ENCODE measurements at places on chromosomes 13 and 19.
A peak's percentile ranks its signal among the peaks of the same experiment; 100 is the strongest.

DNA sequence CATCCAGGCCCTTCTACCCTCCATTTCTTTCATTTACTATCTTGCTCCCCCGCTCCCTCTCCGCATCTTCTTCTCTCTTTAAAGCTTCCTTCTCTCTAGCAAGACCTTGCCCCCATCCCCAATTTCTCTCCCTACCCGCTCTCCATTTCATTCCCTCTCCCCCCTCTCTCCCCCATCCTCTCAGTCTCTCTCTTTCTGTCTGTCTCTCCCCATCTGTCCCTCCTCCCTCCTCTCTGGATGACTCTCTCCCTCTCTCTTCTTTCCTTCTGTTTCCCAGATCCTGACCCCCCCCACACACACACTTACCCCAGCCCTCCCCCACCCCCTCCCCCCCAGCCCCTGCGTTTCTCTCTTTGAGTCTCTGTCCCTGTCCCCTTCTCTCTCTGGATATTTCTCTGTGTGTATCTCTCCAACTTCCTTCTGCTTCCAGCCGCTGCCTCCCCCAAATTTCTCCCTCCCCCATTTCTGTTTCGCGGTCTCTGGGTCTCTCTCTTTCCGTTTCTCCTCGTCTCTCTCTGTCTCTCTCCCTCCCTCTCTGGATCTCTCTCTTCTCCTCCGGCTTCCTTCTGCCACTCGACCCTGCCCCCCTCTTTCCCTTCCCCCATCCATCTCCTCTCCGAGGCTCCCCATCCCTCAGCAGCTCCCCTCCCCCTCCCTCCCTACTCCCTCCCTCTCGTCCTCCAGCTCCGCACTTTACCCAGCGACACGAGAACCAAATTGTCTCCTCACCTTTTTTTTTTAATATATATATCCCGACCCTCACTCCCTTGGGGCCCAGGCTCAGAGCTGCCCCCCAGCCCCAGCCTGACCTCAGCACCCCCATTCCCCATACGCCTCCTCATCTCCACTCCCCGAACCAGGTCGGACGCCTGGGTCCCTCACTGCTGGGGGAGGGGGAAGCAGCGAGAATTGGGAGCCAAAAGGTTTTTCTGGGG is 3.6 kb upstream of the CACNG8 start:
- no peak for DNase-seq

DNA sequence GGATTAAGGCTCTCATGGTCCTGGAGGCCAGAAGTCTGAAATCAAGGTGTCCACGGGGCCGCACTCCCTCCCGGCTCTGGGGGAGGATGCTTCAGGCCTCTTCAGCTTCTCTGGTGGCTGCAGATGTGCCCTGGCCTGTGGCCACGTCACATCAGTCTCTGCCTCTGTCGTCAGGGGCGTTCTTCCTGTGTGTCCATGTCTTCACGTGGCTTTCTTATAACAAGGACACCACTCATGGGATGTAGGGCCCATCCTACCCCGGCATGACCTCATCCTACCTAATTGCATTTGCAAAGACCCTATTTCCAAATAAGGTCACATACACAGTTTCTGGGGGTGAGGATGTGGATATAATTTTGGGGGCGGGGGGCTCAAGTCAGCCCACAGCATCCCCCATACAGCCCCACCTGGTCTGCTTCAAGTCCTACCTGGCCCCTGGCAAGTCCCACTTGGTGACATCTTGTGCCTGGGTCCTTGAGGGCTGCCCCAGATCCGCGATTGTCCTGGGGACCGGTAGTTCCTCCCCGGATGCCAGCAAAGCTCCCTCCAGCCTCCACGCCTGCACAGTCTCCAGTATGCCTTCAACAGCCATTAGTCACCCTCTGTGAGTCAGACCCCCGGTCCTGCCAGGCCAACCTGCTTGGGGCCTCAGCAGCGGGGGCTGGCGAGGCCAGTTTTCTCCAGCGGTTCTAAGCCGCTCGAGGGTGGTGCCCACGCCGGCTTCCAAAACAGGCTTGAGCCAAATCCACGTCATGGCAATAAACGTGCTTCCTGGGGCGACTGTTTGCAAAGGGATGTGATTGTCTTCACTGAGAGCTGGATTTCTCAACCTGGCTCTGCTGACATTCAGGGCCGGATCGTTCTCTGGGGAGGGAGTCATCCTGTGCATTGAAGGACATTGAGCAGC is 32.2 kb downstream of the MYO9B start:
- DNase-seq = no peak

- no peak for DNase-seq
Observed at GRCh38 chr13:74246487-74246886, 112.3 kb upstream of the KLF12 start.

DNA sequence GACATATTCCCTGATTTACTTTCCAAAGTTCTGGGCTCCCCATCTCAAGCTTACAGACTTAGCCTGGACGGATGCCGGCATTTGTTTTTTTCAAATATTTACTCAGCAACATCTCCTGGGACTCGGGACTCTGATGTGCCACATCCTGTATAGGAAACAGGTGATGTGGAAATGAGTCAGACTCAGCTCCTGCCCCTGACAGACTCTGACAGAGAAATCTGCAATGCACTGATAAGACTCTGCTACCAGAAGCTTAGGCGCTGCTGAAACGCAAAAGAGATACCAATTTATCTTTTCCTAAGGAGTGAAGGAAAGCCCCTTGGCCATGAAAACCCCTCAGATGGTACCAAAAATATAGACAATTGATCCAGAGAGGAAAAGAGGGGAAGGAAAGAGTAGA is 16.2 kb downstream of the LAIR2 start:
- no peak for DNase-seq

GRCh38 chr13:47000165-47000564 is 103.3 kb upstream of the HTR2A start:
- no peak for DNase-seq

GRCh38 chr13:106113796-106114195 is 421.7 kb downstream of the EFNB2 start:
- DNase-seq = no peak

DNA sequence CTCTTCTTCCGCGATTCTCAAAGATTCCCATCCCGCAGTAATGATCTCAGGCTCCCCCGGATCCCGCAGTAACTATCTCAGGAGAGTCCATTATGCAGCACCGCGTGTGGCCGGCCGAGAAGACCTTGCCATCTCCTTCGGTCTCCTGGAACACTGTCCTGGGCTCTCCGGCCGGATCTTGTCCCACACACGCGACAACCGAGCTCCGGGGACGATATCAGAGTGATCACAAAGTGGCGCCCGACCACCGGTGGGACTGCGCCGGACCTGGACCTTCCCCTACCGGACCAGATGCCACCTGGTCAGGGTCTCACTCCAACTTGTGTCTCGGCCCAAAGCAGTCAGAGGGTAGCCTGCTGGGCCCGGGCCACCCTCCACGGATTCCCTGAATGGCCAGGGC is 24.0 kb downstream of the MAN2B1 start:
- DNase-seq = no peak

GRCh38 chr13:114108141-114108761 is 24.2 kb downstream of the RASA3 start:
- DNase-seq = no peak

DNA sequence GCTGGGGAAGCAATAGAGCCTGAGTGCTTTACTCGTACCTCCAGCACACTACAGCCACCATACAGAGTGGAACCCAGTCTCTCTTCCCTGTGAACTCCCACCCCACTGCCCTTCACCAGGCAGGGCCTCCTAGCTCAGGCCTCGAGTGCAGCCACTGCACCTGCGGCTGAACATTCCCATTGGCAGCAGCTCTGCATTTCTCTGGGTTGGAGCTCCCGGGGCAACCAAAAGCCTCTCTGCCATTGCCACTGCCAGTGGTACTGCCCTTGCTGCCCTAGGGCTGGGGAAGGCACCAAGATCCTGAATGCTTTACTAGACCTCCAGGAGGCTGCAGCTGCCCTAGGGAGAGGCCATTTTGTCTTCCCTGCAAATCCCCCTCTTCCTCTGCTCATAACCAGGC is 266.8 kb downstream of the TDRD3 start:
- DNase-seq = no peak

DNA sequence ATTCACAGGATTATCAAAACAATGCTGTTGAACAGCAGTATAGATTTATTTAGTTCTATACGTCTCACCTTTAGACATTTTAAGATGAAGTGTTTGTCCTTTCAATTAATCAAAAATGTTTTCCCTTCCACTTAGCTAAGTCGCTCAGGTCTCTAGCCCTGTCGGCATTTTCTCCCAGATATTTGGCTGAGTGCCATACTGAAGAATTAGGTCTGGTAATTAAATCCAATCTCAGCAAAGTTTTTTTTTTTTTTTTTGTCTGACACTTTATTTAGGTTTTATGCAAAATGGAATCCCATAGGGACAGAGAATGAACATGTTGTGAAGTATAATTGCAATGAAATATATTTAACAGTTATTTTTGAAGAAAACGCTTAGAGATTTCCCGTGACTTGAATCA is 44.1 kb downstream of the RFC3 start:
- no peak for DNase-seq

- DNase-seq = no peak
Observed at GRCh38 chr19:41870401-41870873, 6.6 kb upstream of the CD79A start.

DNA sequence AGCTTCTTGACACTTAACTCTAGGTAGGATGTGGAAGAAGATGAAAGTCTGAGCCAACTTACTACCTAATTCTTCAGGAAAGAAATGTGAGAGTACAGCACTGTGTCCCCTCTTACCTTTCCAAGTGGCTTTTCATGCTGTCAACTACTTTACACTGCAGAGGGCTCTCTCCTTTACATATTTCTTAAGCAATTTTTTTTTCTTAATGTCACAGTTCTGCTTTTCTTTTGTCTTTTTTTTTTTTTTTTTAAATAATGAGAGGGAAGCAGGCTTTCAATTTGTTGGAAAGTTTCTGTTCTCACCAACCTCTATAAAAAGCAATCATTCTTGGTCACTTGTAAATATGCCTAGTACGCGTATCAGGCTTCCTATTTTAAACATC is 212.7 kb upstream of the MIR17HG start:
- DNase-seq = no peak

GRCh38 chr19:33098055-33098534 is 17.1 kb downstream of the GPATCH1 start:
- no peak for DNase-seq

DNA sequence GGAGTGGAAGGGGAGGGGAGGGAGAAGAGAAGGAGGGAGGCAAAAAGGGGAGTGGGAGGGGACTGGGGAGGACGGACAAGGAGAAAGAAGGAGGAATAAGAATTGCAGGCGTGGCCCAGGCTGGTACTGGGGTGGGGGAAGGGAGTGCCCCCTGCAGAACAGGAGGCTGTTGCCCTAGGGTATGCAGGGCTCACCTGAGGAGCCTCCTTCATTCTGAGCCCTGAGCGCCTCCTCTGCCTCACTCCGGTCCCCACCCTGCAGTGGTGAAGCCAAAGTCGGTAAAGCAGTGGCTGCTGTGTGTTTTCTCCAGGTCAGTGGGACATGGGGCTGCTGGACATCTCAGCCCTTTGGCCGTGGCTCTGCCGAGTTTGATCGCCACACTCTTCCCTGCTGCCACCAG is 9.1 kb upstream of the CDC16 start:
- DNase-seq = no peak

DNA sequence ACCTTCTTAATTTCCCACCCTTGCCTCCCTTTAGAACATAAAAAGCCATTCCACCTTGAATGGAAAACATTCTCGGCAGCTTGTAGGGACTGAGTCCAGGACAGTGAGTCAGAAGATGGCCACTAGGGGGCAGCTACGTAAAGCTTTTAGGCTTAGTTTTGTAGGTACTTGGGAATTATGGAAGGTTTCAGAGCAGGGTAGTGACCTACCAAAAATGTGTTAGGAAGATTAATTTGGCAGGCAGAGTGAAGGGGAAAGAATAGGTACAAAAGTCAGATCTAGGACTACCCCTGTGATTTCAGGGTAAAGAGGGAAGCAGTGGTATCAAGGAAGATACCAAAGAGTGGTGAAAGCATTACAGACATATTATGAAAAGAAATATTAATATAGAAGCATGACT is 198.4 kb downstream of the NDFIP2 start:
- peak; percentile 3 for DNase-seq

- DNase-seq = no peak
Observed at GRCh38 chr13:31201341-31202031, 1.7 kb downstream of the B3GLCT start.

DNA sequence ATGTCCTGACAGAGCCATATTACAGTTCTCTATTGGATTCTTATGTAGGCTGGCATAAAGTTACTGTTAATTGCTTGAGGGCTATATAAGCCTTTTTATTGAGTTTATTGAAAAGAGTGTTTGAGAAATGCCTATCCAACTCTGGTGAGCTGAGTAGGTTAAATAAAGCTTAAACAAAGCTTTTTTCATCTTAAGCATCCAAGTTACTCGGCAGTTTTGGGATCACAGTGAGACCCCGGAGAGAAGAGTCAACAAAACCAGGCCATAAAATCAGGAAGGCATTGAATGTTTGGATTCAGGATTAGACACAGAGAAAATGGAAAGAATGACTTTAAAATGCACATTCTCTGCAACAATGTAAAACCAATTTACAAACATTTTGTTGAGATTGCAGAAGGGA is 588.5 kb downstream of the DACH1 start:
- no peak for DNase-seq

- no peak for DNase-seq
Observed at GRCh38 chr13:109333893-109334651, 452.3 kb downstream of the IRS2 start.

GRCh38 chr13:44537248-44537647 is 38.9 kb downstream of the TSC22D1 start:
- DNase-seq = no peak

DNA sequence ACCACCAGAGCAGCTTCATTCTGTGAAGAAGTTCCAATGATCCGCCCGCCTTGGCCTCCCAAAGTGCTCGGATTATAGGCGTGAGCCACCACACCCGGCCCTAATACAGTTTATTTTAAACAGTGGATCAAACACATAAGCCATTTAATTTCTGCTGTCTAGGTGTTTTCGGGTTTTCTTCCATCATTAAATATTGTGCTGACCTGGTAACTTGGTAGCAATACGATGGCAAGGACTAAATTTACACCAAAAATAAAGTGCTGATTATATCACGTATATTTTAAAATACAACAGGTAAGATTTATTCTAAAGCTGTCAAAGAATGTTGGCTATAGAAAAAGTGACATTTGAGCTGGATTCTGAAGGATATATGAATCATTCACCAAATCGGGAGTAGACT is 1.3 kb downstream of the MED4 start:
- no peak for DNase-seq

- DNase-seq = peak; percentile 7
Observed at GRCh38 chr13:42594481-42595252, 20.7 kb downstream of the TNFSF11 start.

Data from NCI-H2081 treated with DMSO at 0.1 percent for 48 hours (cell line).